Activated CD8-positive, alpha-beta memory T cell treated with anti-CD3 and anti-CD28 coated beads, Interleukin-2, amount 10 ng/mL, durations not matched to agents 7 days and 5 days (primary cell): ENCODE measurements at places on chromosomes 16 and 17. TPM values are rescaled to one million over a fixed set of nuclear protein-coding genes. Genes with fewer than 3 reads are reported as not detected.

Gene ALOX12B
- total RNA-seq: 0.42 TPM

GRCh38 chr16:23394141-23394831 lies 58.7 kb downstream of the COG7 start:
- H3K27me3 ChIP-seq: no peaks in the 10 kb centered on the region
- H3K4me3 ChIP-seq: no peak overlapping the region
- H3K36me3 ChIP-seq: peaks cover 2% of the 10 kb centered on the region

GRCh38 chr16:8798535-8799157 lies 1.0 kb downstream of the PMM2 start:
- DNase-seq: peak; percentile 46
- H3K27ac ChIP-seq: peak overlapping the region; percentile 91
- H3K4me1 ChIP-seq: peaks cover 50% of the 10 kb centered on the region
- H3K4me3 ChIP-seq: peak overlapping the region; percentile 91

- no peak for DNase-seq
- peaks cover 3% of the 10 kb centered on the region for H3K36me3 ChIP-seq
These were observed 15.5 kb upstream of the CMIP start for GRCh38 chr16:81429045-81429521.

Gene CLEC10A
- not detected for total RNA-seq

Gene DLX4
- 0.23 TPM for total RNA-seq

Gene TPSD1
- total RNA-seq: not detected

Gene CSHL1
- total RNA-seq: not detected

Gene EVPLL
- not detected for total RNA-seq

GRCh38 chr17:50326831-50327364 lies 19.0 kb upstream of the XYLT2 start:
- H3K4me3 ChIP-seq: no peak overlapping the region
- peak overlapping the region; percentile 38 for H3K27ac ChIP-seq
- no peaks in the 10 kb centered on the region for H3K36me3 ChIP-seq
- H3K27me3 ChIP-seq: no peaks in the 10 kb centered on the region

Gene GPR179
- total RNA-seq: not detected

GRCh38 chr17:40342504-40343218 lies 21.9 kb downstream of the GJD3 start:
- H3K27me3 ChIP-seq: no peaks in the 10 kb centered on the region
- peaks cover 79% of the 10 kb centered on the region for H3K4me1 ChIP-seq
- H3K27ac ChIP-seq: peak overlapping the region; percentile 7
- H3K4me3 ChIP-seq: peak overlapping the region; percentile 41
- peaks cover 19% of the 10 kb centered on the region for H3K36me3 ChIP-seq
- DNase-seq: no peak

DNA sequence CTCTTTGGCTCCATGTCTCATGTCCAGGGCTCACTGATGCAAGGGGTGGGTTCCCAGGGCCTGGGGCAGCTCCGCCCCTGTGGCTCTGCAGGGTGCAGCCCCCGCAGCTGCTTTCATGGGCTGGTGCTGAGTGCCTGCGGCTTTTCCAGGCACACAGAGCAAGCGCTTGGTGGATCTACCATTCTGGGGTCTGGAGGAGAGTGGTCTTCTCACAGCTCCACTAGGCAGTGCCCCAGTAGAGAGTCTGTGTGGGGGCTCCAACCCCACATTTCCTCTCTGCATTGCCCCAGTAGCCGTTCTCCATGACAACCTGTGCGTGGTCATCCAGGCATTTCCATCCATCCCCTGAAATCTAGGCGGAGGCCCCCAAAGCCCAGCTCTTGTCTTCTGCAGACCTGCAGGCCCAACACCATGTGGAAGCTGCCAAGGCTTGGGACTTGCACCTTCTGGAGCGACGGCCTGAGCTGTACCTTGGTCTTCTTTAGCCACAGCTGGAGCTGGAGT lies 5.2 kb downstream of the IL32 start:
- H3K4me3 ChIP-seq: peak overlapping the region; percentile 48
- H3K36me3 ChIP-seq: peaks cover 48% of the 10 kb centered on the region
- DNase-seq: no peak
- H3K27ac ChIP-seq: peak overlapping the region; percentile 88

DNA sequence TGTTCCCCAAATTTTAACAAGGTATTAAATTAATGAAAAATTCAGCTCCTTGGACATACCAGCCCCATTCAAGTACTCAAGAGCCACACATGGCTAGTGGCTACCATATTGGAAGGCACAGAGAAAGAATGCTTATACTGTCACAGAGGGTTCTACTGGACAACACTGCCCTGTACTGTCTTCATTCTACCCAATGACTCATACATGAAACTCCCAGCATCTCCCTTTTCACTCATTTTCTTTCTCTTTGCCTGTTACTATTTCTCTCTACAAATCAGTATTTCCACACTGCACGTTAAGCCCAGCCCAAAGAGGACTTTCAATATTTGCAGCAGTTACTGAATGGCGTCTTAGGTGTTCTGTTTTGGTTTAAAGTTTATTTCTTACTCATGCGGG lies 72.1 kb upstream of the RCVRN start:
- no peak for DNase-seq
- no peak overlapping the region for H3K27ac ChIP-seq
- H3K36me3 ChIP-seq: no peaks in the 10 kb centered on the region

DNA sequence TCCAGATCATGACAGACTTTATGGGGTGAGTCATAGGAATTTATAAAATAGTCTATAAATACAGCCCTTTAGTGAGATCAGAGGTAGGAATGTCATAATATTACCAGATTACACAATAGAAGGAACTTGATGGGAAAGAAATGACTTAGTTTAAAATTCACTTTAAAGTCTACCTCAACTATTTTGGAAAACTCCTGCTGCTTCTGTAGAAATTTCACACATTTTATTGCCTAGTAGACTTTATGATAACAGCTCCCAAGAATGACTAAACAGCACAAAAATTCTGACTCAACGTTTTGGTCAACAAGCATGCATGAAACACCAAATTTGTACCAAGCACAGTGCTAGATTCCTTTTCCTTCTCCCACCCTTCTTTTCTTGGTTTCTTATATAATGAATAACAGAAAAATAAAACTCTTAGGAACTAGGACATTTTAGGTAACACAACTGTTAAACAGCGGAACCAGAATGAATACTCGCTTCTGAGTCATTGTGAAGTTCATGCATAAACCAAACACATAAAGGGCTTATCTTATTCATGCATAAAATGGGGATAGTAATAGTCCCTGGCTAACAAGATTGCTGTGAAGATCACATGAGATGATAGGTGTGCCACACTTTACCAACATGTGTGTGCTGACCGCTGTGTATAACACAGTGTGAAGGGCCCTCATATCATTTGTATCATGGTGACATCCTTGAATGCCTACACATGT lies 243.9 kb downstream of the CDH8 start:
- no peak for DNase-seq
- no peak overlapping the region for H3K27ac ChIP-seq
- H3K4me3 ChIP-seq: no peak overlapping the region
- H3K36me3 ChIP-seq: no peaks in the 10 kb centered on the region
- H3K27me3 ChIP-seq: no peaks in the 10 kb centered on the region

GRCh38 chr16:72380283-72380682 lies 208.3 kb upstream of the PMFBP1 start:
- no peak overlapping the region for H3K27ac ChIP-seq
- no peaks in the 10 kb centered on the region for H3K4me1 ChIP-seq
- no peak overlapping the region for H3K4me3 ChIP-seq
- DNase-seq: no peak

GRCh38 chr16:70468776-70469525 lies 14.6 kb downstream of the FCSK start:
- no peak overlapping the region for H3K27ac ChIP-seq
- no peaks in the 10 kb centered on the region for H3K36me3 ChIP-seq

Gene ASPHD1
- not detected for total RNA-seq

Gene FAM171A2
- total RNA-seq: not detected
